ENCODE measurements at places on chromosomes 4 and X. TPM values are rescaled to one million over a fixed set of nuclear protein-coding genes. Genes with fewer than 3 reads are reported as not detected.

Gene BANK1
- 1.9 TPM for polyA plus RNA-seq

- DNase-seq = peak; percentile 4
Measured at GRCh38 chr4:74873545-74874301, 59.2 kb upstream of the PARM1 start.

DNA sequence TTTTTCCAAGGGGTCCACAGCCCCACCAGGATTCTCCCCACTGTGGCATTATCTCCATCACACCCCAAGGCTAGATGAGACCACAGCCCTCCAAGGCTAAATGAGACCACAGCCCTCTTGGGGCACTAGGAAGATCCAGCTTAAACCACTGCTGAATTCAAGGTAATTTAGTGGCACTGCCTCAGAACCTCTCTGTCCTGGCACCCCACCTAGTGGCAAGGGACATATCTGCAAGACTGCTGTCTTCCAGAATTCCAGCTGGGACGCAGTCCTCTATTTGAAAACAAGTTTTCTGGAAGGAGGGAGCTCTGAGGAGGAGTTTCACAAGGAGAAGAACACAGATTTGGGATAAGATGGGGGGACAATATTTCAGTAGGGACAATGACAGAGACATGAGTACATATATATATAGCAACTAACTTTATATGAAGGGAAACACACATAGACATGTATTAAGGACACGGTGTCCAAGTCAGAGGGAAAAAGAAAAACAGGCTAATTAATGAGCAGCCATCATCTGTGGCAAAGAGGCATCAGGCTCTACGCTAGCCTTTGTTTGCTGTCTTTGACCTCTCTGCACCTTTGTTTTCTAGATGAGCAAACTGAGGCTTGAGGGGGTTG is 9.3 kb downstream of the CETN2 start:
- no peak for DNase-seq

Gene TLR8
- polyA plus RNA-seq = 0.59 TPM

Gene NOCT
- 4.4 TPM for polyA plus RNA-seq

GRCh38 chr4:1797861-1798579 is 4.9 kb downstream of the FGFR3 start:
- DNase-seq = peak; percentile 80

DNA sequence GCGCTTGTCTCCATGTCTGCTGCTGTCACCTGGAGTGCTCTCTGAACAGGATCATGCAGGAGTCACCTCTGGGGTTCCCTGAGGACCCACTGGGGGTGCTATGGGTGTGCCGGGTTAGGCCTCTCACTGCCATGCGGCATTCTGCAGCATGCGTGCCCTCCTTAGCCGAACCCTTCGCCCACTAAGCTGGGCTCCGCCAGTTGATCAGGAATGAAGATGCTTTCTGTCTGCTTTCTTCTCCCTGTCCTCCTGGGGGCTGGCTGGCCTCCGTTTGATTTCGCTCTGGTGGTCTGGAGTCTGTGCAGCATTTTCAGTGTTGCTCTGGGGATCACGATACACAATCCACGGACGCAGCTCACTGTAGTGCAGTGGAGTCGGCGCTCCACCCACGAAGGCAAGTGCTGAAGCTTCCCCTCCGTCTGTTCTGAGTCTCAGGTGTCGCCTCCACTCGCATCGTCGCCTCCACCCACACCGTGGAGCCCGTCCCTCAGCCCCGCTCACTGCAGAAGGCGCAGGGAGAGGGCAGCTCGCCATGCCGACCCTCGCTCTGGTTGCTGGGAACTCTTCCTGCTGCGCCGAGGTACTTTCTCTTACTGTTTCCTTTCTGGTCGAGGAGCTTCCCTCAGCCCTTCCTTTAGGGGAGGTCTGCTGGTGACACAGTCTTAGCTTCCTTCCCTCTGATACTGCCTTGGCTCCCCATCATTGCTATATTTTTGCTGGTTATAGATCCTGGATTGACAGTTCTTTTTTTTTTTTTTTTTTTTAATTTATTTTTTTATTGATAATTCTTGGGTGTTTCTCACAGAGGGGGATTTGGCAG is 29.2 kb downstream of the LETM1 start:
- no peak for DNase-seq

DNA sequence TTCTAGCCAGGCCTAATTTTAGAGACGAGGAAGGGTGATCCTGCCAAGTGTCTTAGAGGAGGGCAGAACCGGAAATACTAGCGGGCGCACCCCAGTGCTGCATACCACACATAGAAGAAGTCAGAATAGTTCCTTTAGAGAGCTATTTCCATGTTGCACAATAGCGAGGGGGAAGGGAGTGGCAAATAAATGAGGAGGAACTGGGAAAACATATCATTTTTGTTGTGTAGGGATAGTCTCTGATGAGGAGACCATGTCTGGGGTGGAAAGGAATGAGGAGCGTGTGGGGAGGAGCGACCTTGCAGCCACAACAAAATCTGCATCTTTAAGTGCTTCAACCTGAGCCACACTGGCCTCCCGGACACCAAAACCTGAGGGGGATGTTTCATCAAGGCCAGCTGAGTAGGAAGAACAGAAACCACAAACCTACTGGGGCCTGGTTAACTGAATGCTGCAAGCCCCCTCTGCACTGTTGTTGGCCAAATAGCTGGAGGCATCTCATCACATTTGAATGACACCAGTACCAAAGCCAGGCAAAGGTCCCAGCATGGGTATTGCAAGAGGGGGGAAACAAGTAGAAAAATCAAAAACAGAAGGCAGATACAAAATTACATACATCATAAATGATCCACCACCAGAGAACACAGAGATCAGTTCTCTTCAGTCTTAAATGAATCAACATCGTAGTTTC is 26.7 kb upstream of the C1QTNF7 start:
- no peak for DNase-seq

- DNase-seq = no peak
Measured at GRCh38 chrX:69616457-69617203, 717 bp downstream of the EDA start.

DNA sequence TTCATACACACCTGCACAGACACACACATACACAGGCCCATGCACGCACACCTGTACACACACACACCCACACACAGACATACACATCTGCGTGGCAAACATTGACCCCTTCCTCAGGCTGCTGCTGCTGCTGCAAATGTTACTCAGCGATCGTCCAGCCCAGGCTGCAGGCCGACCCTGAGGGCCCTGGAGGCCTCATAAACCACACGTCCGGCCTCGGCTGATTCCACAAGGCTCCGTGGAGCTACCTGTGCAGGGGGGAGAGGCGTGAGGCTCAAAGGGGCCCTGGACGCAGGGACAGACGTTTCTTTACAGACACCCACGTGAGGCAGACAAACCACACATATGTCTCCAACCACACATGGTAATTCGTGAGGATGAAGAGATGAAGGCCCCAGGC is 53.9 kb upstream of the PPP2R3B start:
- DNase-seq = no peak

Gene CYP4V2
- 6.0 TPM for polyA plus RNA-seq

- no peak for DNase-seq
Measured at GRCh38 chr4:4980621-4981230, 38.5 kb downstream of the CYTL1 start.

- no peak for DNase-seq
Measured at GRCh38 chr4:89070041-89070440, 13.1 kb upstream of the FAM13A start.

- peak; percentile 93 for DNase-seq
Measured at GRCh38 chr4:24024605-24025004, 134.8 kb upstream of the PPARGC1A start.

Gene ADGRG2
- polyA plus RNA-seq = 3.2 TPM

- DNase-seq = no peak
Measured at GRCh38 chr4:94856030-94856429, 98.3 kb downstream of the BMPR1B start.

DNA sequence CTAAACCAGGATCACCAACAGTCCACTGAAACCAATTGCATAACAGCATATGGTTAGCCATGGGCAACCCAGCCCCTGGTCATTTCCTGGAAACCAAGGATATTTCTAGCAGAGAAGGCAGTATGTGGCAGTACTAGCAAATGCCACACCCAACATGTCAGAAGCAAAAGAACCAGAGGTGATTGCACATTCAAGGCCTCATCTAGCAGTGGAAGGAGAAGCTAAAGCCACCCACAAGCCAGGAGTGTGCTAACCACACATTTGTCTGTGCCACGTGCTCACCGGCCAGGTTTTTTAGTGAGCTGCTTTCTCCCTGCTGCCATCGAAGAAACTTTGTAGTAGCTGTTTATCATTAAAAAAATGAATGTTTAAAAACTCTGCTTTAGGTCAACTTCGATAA is 42.0 kb downstream of the TEC start:
- no peak for DNase-seq

GRCh38 chr4:186166852-186167512 is 24.4 kb upstream of the CYP4V2 start:
- DNase-seq = no peak

Gene AREG
- 2.4 TPM for polyA plus RNA-seq

DNA sequence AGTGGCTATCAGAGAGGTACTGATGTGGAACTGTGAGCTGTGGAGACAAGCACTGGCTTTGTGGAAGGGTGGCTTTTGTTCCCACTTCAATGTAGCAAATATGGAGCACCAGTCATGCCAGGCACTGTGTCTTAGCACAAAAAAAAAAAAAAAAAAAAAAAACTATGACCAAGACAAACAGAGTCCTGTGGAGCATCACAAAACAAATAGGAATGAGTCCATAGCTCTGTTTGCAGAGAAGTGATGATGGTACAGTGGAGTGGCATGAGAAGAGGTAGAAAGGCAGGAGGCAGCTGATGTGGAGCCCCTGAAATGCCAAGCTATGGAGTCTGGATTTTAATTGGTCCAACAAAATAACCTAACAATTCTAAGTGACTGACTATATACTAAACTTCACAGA is 116.9 kb downstream of the RAB28 start:
- DNase-seq = no peak

GRCh38 chr4:88244816-88245579 is 39.4 kb downstream of the PPM1K start:
- DNase-seq = no peak

Gene KLF8
- polyA plus RNA-seq = 10.9 TPM

DNA sequence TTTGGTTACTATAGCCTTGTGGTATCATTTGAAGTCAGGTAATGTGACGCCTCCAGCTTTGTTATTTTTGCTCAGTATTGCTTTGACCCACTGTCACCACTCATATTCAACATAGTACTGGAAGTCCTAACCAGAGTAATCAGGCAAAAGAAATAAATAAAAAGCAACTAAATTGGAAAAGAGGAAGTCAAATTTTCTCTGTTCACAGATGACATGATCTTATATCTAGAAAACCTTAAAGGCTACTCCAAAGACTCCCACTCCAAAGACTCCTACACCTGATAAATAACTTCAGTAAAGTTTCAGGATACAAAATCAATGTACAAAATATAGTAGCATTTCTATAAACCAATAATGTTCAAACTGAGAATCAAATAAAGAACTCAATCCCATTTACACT is 348.6 kb downstream of the CXXC4 start:
- no peak for DNase-seq

Gene HGFAC
- polyA plus RNA-seq = 0.41 TPM

DNA sequence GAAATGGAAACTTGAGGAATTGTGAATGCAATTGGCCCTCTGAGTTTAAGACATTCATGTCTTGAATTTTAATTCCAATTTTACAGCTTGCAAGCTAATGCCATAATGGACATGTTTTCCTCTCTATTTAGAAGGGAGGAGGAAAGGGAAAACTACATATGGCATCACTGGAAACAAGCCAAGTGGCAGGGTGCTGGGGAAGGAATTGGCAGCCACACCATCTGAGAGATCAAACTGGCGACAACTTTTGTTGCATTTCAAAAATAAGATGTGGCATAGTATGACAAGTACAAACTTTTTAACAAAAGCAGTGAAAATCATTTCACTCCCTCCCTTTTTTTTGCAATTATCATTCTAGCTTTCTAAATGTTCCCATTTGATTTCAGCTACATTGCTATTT is 615.6 kb downstream of the CENPC start:
- DNase-seq = no peak

- peak; percentile 30 for DNase-seq
Measured at GRCh38 chrX:17737986-17738713, 857 bp downstream of the SCML1 start.

DNA sequence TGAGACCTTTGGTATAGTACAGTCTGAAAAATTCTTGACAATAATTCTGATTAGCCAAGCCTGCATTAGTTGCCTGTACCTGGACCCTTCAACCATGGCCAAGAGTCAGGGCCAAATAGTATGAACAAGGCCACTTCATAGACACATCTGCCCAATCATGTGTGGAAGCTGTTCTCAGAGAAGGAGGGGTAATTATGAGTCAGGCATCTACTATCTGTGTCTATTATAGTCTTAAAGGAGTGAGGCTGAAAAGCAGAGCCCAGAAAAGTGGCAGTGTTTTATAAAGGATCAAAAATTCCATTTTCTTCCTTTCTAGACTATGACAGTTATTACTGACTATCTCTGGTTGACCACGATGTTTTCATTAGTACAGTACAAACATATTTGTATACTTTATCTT is 5.0 kb upstream of the ADGRL3 start:
- DNase-seq = no peak

DNA sequence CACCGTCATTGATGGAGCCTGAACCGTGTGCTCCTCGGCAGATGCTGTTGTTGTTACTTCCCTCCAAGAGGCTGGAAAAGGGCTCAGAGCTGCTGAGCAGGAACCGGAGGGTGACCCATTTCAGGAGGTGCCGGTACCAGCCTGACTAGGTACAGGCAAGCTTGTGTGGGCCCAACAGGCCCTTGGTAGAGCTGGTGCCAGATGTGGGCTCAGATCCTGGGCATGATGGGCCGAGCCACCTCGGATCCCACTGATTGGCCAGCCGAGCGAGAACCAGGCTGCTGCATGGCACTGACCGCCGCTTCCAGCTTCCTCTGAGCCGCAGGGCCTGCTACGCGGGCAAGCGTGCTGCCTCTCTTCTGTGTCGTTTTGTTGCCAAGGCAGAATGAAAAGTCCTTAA is 33.7 kb downstream of the NOP14 start:
- no peak for DNase-seq

DNA sequence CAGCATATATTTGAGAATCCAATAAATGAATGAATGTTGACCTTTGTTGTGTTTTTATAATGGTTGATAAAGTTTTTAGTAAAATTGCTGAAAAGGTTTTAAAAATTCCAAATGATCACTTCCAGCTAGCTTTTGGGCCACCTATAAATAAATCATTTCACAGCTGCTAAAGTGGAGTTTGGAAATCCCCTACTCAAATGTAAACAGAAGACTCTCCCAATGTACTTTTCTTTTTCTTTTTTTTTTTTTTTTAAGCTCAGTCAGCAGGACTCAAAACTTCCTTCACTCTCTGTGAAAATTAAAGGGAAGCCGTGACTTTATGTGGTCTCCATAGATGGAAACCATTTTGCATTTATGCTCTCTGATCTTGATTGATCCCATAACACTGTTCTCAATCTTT is 45.2 kb downstream of the CXCL13 start:
- DNase-seq = no peak

DNA sequence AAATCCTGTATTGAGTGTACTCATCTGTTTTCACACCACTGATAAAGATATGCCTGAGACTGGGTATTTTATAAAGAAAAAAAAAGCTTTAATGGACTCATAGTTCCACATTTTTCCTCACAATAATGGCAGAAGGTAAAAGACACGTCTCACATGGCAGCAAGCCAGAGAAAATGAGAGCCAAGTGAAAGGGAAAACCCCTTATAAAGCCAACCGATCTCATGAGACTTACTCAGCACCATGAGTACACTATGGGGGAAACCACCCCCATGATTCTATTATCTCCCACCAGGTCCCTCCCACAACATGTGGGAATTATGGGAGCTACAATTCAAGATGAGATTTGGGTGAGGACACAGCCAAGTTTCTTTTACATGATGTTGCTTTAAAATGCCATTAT is 171.9 kb downstream of the GALNTL6 start:
- no peak for DNase-seq

GRCh38 chrX:40083979-40084359 is 13.8 kb downstream of the BCOR start:
- DNase-seq = no peak

Data from right lung (tissue), 10 donors.